ENCODE measurements at places on chromosomes 16 and 17.

DNA sequence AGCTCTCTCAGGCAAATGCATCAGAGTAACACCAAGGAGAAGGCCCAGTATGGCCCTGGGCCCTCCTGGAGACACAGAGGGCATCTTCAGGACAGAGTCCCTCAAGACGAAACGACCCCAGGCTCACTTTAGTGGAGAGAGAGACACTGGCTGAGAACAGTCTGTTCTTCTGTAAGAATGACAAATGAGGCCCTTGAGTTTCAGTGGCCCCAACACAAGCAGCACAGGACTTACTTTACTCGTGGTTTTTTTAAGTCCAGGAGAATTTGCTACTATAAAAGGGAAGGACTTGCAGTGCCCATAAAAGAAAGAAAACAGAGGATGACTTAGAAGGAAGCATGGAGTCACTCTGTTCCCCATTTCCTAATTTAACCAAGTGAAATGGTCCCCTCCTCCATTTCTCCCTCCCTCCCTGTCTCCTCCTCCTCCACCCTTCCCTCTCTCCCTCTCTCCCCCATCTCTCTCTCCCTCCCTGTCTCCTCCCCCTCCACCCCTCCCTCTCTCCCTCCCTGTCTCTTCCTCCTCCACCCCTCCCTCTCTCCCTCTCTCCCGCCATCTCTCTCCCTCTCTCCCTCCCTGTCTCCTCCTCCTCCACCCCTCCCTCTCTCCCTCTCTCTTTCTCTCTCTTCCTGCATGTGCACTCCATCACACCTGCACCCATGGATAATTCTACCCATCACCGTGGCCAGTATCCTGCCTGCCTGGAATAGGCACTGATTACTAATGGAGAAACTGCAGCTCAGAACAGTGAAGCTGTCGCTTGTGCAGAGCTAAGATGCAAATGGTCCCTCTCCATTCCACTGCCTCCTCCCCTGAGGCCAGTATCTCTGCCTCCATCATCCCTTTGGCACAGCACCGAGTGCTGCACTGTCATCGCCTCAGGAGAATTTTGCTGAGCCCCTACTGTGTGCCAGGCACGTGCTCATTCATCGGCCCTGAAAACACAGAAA lies 47.3 kb upstream of the RBFOX3 start:
- no peak for DNase-seq

DNA sequence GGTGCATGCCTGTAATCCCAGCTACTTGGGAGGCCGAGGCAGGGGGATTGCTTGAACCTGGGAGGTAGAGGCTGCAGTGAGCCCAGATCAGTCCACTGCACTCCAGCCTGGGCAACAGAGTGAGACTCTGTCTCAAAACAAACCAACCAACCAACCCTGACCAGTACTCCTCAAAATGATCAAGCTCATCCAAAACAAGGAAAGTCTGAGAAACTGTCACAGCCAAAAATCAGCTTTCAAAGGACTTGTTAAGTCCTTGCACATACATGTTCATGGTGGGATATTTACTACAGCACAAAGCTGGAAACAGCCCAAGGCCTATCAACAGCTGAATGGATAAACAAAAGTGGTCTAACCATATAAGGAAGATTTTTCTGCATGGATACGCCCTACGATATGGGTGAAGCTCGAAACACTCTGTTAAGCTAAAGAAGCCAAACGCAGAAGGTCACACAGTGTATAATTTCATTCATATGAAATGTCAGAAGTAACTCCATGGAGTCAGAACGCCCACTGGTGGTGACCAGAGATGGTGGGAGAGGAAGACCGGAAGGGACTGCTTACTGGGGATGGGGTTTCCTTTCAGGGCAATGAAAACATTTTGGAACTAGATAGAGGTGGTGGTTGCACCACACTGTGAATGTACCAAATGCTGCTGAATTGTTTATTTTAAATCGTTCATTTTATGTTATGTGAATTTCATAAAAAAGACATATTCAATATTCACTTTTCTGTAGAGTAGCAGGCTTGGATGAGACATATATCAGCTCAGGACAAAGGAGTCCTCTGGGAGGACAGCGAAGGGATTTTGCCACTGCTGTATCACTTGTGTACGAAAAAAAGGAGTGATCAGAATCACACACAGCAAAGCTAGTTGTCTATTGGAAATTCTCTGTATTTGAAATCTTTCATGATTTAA lies 17.7 kb downstream of the CCL17 start:
- DNase-seq, result no peak

GRCh38 chr16:58885528-58886170 lies 151.5 kb upstream of the GOT2 start:
- no peak for DNase-seq

DNA sequence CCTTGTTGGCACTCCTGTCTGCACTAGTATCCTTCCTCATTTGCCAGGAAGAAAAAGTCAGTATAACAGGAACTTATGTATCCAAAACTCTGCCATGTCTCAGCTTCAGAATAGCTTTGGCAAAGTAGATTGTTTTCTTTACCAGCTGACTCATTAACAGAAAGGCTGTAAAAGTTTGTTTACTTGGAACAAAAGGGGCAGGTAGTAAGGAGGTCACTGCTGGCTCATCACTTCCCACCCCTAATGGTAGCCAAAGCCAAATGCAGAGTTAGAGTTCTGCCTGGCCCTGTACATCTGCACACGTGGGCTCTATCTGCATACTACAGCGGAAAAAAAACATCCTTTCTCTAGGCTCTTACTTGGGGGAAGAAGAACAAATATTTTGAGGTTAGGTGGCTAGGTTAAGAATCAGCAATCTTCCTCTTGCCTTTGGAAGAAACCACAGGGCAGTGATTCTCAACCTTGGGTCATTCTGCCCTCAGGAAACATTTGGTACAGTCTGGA lies 90.9 kb upstream of the BCAR1 start:
- DNase-seq, result no peak

DNA sequence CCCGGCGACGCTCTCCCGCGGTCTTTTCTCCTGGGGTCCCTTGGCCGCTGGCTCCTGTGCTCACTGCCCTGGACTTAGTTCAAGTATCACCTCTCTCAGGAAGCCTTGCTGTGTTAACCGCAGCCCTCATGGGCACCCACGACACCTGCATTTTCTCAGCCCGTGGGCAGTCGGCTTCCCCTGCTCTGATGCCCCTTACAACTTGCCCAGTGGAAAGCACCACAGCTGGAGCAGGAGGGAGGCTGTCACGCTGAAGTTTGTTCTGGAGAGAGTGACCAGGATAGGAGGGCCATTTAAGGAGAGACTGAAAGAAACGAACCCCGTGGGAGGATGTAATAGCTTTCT lies 395 bp downstream of the STXBP4 start:
- no peak for DNase-seq

DNA sequence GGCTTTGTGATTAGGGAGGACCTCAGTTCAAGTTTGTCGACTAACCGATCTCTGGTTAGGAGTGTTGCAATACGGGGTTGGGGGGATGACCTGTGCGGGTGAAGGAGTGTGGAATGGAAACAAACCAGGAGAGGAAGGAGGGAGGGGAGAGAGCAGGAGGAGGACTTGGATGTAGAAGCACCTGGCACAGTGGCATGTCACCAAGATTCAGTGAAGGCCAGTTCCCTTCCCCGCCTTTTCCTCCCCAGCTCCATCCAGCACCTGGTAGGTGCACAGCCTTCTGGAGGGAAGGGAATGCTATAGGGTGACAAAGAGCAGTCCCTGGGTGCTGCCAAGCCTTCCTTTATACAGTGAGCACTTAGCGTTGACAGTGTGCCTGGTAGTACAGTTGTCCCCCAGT lies 107.4 kb upstream of the CRHR1 start:
- no peak for DNase-seq

- no peak for DNase-seq
Observed at GRCh38 chr17:44555099-44555498, 2.2 kb upstream of the FZD2 start.

DNA sequence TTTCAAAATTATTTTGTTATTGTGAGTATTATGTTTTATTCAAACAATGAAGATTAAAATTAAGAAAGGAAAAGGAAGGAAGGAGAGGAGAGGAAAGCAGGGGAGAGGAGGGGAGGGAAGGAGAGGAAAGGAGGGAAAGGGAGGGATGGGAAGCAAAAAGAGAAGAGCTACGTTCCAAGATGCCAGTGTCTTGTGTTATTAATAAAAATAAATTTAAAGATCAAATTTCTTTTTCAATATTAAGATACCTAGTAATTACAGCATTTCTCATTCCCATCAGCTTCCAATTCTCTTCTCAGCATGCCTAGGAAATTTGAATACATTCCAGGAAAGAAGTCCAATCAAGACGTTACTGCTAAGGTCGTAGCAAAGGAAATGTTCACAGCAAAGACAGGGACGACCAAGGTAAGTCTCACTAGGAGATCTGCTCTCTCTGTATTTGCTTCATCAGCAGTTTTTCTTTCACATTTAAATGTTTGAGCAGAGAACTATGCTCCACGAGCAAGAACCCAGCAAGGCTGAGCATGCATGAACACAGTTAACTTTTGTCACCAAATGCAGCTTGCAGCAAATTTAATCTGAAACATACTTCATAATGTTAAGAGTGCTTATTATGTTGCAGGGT lies 63.3 kb upstream of the HLF start:
- no peak for DNase-seq

DNA sequence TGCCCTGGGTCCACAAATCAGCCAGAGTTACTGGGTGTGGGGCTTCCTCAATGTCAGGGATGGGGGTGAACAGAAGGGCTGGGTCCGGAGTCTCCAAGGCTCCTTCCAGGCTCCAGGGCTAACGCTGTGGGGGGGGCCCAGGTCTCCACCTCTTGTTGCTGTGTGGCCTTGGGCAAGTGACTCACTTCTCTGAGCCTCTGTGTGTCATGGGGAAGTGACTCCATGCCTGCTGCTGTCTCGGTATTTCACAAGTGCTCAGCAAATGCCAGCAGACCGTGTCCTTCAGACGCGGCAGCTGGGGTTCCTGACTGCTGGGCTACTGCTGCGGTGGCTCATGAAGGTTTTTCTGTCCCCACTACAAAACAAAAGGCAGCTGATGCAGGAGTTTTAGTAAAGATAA lies 26.6 kb downstream of the JPH3 start:
- DNase-seq, result no peak

DNA sequence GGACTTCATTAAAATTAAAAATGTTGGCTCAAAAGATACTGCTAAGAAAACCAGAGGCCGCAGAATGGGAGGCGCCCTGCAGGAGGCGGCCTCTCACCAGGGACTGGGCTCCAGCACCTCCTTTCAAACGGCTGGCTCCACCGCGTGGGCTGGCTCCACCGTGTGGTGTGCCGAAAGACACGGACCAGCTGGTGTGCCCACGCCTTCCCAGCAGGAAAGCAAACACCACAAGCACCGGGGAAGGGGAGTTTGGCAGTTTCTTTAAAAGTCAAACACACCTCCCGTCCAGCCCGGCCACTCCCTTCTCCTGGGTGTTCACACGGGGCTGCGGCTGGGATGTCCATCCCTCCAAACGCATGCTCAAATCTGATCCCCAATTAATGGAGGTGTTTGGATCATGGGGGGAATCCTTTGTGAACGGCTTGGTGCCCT lies 13.9 kb downstream of the HAGH start:
- no peak for DNase-seq

DNA sequence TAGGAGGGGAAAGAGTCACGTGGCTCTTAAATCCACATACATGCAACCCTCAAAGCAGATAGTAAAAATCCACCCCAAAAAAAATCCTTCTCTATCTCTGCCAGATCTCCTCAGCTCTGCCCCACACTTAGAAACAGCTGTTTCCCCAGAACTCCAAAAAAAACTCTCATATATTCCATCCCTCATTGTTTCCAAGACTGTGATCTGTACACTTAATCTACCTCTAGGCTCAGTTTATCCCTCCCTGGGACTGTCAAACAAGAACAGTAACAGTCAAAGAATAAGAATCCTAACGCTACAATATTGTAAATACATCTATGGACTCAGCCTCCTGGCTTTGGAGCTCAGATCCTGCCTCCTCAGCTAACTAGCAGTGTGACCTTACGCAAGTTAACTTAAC lies 11.6 kb downstream of the CUEDC1 start:
- DNase-seq, result no peak

DNA sequence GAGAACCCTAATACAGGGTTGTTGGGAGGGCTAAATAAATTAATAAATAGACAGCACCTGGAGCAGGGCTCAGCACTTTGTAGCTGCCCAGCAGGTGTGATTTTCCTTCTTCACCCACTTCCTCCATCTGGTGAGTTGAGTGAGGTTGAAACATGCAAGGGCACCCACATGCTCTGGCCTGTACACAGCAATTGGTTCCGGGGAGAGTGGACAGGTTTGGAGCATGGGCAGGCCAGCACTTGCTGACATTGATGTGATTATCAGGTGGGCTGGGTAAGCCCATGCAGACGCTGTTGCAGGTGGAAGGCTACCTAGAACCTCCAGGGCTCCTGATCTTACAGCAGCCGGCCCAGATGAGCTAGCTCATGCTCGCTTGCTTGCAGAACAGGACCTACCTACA lies 1.3 kb upstream of the MRTFB start:
- no peak for DNase-seq

GRCh38 chr17:80705988-80706387 lies 161.3 kb downstream of the RPTOR start:
- DNase-seq, result no peak

GRCh38 chr16:66093191-66093590 lies 273.3 kb upstream of the CDH5 start:
- DNase-seq, result no peak

DNA sequence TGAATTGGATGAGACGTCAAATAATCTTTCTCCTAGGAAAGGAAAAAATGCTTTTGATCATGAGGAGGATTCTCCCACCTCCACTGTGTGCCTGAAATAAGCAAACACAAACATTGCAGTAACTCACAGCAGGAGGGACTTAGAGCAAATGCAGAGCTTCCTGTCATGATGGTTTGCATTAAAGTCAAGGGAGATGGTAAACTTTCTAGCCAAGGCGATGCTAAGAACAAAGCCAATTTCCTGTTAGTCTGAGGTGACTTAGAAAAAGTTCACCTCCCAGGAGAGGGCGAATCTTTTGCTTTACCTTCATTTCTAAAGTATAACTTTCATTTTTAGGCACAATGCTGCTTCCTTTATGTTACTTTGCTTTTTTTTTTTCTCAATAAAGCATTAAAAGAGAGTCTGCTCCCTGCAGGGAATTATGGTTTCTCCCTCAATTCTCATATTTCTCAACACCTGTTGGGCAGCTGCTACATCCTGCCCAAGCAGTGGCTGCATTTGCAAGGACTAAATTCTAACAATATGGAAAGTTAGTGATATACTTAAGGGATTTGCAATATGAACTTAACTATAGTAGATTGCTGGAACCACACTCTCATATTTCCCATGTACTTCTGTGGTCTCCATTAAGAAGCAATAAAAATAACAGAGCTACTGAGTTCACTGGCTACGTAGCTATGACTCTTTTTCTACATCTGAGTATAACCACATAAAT lies 175.6 kb downstream of the PCTP start:
- DNase-seq, result no peak

DNA sequence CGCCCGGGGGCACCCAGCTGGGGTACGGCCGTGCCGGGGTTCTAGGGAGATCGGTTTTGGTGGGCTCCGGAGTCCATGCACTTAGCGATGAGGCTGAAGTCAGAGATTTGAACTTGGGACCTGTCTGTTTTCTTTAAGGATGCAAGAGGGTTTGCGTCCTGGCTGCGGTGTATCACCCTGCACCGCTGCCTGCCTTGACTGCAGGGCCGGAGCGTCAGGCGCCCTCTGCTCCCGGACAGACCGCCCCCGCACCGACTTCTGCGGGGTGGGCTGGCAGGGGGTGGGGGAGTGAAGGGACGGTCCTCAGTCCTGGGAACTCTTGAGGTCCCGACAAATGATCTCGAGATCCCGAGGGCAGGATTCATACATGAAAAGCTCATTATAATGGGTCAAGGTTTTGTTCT lies 701 bp downstream of the PDP2 start:
- no peak for DNase-seq

- DNase-seq, result no peak
Observed at GRCh38 chr17:79988185-79988971, 47.3 kb downstream of the TBC1D16 start.

GRCh38 chr17:74968361-74968780 lies 4.2 kb downstream of the HID1 start:
- no peak for DNase-seq
